Peyer's patch (tissue), 4 donors: ENCODE measurements at places on chromosomes 4 and X.

GRCh38 chr4:2596611-2597010 lies 60.2 kb downstream of the FAM193A start:
- DNase-seq, result no peak

- no peak for DNase-seq
Measured at GRCh38 chr4:119629142-119629471, 503 bp upstream of the PDE5A start.

DNA sequence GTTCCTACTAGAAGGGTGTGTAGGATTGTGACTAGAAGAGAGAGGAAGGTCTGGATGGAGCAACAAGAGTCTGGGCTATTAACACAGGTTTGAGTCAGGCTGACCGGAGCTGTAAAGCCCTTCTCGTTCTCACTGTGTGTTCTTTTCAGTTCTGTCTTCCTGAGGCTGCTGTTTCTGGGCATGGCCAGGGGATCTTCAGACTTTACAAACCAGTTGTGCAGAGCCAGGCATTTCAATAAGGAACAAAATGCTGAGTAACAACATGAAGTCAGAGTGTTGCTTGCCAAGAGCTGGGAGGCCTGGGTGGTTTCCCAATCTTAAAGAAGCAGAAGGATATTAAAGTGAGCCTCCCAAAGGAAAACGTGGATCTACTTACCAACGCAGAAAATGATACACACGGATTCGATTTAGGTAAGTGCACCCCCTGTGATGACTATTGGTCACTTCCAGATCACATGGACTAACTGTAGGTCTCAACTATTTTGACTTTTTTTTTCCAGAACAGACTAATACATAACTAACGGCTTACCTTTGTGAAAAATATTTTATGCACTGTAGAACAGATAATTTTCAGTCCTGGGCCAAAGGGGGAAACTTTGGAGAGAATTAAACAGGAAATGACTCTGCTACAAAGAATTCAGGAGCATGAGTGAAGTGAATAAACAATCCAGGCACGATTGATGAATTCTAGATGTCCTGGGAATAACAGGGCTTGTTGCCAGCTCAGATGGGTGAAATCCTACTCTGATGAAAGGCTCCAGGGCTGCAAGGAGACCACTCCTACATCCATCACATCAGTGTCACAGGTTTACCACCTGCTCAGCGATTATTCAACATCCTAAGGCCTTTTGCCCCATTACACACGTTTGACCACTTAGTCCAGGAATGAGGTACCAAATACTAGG lies 94.5 kb downstream of the ANXA3 start:
- no peak for DNase-seq

GRCh38 chr4:79757600-79757999 lies 315.4 kb downstream of the ANTXR2 start:
- DNase-seq, result no peak

GRCh38 chrX:12978205-12979025 lies 3.5 kb downstream of the TMSB4X start:
- DNase-seq, result peak; percentile 80

DNA sequence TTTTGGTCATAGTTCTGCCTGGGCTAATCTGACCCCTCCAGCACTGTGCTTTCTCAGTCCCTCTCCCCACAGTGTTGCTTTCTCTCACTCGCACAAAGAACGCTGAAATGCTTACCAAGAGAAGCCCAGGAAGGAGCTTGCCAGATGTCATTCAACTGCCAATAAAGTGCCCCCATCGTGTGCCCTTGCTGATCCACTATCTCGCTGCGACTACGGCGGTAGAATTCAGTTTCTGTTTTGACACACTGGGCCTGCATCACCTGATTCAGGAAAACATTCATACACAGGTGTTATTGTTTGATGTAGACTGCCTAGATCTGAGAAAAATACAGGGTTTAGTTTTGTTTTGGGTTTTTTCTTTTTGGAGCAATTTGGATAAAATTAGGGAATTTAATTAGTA lies 121.2 kb downstream of the MANBA start:
- no peak for DNase-seq

DNA sequence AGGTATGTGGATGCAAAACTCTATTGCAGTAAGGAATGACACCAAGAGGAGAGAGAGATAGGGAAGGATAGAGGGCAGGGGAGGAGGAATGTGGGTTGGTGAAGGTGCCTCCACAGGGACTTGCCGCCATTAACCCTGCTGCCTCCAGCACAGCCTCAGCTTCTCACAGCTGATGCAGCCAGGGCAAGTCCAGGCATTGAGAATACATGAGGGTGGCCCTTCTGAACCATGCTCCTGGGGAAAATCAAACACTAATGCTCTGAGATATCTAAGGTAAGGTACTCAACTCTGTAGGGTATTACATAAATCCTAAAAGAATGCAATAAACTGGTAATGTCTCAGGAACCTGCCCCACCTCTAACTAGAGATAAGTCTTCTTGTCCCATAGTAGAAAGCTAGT lies 28.7 kb downstream of the UGT2B7 start:
- DNase-seq, result no peak
